Hippocampal formation (tissue), 2 donors: ENCODE measurements at places on chromosomes 7 and 10.

DNA sequence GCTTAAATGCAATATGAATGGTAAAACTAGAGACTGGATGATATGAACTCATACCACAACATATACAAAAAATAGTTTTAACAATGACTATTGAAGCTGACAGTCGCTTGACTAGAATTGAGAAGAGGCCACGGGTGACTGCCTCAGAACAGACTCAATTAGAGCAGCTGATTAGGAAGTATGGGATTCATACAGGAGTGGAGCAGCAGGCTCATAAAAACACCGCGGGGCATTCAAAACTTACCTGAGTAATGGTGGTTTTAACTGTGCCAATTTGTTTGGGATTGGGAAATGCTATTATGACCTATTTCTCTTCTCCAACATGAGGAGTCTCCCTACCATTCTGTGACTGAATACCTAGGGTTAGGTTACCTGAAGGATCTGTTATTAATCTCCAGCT lies 2.1 kb downstream of the CADPS2 start:
- DNase-seq = no peak

DNA sequence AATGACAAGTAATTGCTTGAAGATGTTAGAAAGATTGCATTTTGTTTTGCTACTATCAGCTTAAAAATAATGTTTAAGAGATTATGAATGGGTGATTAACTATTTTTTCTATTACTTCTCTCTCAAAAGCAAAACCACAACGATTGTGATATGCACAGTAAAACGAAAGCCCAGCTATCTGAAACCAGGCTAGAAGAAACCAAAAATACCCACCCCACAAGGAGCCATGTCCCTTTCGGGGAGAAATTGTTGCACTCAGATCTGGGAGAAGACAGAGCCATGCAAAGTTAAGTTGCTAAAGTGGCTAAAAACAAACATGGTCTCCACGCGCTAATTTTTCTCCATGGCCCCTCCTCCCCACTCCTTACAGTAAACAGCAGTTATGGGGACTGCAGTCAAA lies 173.6 kb downstream of the RPS24 start:
- no peak for DNase-seq

DNA sequence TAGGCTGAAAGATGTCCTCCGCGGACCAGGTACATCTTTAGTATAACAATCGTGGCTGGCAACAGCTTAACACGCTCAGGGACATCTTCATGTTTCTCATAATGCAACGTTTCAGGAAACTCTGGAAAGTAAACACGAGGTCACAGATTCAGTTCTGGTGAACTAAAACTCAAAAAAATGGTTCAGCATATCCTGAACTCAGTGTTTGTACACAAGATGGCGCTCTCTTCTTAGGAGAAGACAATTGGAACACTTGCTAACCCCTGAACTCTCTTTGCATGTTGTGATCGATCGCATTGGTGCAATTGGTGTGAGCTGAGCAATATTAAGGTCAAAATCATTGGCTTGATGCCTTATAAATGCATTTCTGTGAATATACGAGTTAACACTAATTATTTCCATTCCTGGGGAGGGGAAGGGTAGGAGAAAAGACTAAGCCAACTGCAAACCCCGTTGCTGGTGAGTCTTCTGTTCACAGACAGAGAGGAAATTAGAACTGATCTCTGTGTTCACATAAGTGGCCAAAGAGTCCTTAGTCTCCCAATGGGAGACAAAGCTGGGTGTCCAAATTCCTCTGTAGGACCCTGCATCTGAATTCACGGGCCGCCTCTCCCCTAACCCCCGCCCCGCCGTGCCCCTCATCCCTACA lies 52.6 kb upstream of the FAM180A start:
- DNase-seq = peak; percentile 68

DNA sequence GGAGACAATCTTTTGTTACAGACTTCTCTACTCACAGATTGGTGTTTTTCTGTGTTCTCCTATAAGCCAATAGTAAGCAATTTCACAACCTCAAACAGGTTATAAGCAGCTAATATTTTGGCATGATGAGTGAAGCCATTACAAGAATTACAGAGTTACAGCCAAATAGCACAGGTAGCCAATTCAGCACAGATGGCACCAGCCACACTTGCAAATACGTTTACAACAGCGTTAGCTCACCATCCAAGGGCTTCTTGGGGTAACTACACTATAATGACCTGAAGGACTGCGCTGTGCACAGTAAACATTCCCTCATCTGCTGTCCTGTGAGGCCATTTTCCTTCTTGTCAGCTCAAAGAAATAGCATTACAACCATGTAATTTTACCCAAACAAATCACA lies 428.6 kb downstream of the TCERG1L start:
- DNase-seq = no peak

DNA sequence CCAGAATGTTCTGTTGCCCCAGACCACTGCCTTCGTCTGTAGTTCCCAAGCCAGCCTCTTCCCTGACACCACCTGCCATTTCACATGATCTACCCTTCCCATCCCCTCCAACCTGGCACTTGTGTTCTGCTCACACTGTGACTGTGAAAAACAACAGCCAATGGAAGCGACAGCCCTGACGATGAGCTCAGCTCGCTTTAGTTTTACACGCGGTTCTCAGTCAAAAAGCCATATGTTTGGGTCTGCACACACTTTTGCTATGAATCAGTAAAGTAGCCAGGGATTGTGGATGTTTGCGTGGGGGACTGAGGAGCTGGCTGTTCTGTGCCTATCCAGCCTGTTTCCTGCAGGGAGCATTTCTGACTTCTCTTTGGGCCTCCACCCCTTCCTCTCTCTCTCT lies 282.7 kb downstream of the WDR11 start:
- no peak for DNase-seq

GRCh38 chr10:26217396-26218086 lies 967 bp downstream of the GAD2 start:
- no peak for DNase-seq

DNA sequence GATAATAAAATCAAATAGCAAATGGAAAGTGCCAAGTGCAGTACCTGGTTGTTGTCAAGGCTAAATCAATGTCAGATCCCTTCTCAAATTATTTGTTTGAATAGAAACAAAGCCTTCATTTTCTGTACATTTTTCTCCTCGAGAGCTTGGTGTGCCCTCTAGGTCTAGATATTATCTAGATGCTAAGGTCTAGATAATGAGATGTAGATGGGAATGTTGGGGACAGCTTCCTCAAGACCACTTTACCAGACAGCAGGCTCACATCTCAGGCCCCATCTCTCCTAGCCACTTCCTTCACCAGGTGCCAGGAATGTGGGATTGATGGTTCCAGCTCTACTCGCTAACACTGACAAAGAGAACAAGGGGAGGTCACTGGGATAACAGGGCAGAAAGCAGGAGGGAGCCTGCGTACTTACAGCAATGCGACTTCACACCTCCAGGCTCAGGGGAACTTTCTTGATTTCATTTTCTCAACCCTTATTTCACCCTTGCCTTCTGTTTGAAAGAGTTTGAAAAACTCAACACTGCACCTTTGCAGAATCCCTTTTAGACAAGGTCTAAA lies 451.4 kb upstream of the VSTM2A start:
- DNase-seq = no peak

DNA sequence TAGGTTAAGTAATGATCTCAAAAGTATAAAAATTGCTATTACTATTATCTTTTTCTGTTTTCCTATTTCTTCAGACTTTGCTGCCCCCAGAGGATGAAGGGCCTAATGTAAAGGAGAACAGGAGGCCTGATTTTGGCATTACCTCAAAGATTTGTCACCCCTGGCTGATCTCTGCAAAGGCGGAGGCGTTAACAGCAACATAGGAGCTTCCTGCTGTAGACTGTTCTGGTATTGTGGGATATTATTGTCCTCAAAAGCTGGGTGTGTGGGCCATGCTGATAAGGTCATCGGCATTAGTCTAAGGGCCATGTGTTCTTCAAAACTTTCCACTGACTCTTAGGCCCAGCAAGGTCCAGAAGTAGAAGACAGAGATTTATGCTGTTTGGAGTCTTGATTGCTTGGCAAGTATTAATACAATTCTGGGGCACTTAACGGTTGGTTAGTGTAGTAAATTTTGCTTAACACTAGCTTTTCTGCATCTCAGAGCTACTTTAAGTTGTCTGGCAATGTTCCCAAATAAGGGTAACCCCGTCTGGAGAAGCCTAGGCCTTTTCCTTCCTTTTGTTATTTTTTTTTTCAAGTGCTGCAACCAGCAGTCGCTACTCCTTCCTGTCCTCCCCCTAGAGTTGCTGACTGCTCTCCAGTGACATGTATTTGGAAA lies 14.0 kb upstream of the ENTPD1 start:
- no peak for DNase-seq

DNA sequence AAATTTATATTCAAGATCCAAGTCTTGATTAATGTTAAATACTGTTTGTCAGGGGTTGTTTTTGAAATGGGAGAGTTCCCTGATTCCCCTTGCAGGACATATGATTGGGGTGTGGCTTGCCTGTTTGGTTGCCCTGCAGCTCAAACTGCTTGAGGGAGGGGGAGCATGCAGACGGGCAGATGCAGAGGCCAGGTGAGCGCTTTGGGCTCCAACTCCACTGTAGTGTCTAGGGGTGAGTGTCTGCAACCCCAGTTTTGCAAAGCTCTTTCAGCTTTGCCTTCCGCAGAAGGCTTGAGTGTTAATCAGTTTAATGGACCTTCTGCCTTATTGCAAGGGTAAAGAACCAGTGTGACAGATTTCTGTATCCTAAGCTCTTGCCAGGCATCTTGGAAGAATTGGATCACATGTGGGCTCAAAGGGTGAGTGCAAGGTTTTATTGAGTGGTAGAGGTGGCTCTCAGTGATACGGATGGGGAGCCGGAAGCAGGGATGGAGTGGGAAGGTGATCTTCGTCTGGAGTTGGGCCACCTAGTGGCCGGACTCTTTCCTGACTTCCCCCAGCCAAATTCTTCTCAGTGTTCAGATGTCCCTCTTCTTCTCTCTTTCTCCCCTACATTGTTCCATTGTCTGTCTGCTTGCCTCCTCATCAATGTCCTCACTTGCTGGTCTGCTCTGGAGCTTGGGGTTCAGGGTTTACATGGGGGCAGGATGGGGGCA lies 479.7 kb downstream of the ATRNL1 start:
- DNase-seq = no peak

- no peak for DNase-seq
Measured at GRCh38 chr10:111125102-111125501, 48.3 kb downstream of the ADRA2A start.

GRCh38 chr10:104331208-104331838 lies 6.9 kb downstream of the ITPRIP start:
- no peak for DNase-seq

DNA sequence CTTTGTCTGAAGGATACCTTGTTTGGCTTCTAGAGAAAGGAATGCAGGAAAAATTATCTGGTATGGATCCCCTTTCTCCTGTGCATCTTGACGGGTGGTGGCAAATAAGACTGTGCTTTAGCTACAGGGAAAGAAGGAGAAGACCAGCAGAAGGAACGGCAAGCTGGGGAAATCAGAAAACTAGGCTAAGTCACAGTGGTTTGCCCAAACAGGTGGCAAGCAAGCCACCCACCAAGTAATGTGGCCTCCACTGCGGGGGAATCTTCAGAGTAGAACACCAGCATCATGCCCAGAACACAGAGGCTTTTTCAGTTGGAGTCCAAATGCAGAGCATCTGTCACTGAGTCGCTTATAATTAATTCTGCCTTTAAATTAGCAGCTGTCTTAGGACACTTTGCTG lies 282.8 kb downstream of the PHF14 start:
- DNase-seq = no peak

DNA sequence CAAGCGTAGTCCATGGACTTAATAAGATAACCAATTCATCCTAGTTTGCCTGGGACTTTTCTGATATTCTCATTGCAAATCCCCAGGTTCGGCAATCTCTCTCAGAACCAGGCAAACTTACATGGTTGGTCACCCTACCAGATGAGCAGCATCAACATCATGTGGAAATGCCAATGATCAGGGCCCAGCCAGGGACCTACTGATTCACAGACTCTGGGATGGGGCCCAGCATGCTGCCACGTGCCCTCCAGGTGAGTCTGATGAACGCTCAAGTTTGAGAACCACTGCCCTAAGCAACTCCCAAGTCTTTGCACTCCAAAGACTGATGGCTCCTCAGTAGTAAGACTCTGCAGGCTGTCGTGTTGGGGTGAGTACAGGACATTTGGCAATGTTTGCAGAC lies 2.7 kb downstream of the LAMB4 start:
- no peak for DNase-seq

GRCh38 chr7:70016044-70016770 lies 417.9 kb downstream of the AUTS2 start:
- DNase-seq = no peak

DNA sequence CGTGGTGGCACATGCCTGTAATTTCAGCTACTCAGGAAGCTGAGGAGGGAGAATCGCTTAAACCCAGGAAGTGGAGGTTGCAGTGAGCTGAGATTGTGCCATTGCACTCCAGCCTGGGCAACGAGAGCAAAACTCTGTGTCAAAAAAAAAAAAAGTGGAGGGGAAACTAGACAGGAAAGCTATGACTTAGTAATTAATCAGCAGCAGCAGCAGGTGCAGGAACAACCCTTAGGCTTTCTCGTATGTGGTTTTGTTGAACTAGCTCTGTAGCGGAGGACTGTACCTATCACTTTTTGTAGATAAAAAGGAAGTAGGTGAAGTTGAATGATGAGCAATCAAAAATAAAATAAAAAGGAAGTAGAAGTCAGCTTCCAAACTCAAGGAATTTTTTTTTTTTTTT lies 76.9 kb upstream of the KMT2C start:
- no peak for DNase-seq

GRCh38 chr7:124550036-124550435 lies 215.6 kb downstream of the GPR37 start:
- no peak for DNase-seq

DNA sequence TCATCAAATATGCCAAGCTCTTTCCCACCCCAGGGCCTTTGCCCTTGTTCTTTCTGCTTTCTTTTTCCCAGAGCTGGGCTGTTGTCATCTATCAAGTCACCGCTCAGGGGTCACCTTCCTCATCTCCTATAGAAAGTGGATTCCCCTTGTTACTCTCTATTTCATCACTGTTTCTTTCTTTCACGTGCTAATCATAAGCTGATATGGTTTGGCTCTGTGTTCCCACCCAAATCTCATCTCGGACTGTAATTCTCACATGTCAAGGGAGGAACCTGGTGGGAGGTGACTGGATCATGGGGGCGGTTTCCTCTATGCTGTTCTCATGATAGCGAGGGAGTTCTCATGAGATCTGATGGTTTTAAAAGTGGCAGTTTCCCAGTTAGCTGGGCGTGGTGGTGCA lies 17.0 kb upstream of the TIAL1 start:
- DNase-seq = no peak
